ENCODE measurements at places on chromosomes 12 and 14. TPM values are rescaled to one million over a fixed set of nuclear protein-coding genes. Genes with fewer than 3 reads are reported as not detected.

The TXNRD1 gene
- 171 TPM for total RNA-seq

DNA sequence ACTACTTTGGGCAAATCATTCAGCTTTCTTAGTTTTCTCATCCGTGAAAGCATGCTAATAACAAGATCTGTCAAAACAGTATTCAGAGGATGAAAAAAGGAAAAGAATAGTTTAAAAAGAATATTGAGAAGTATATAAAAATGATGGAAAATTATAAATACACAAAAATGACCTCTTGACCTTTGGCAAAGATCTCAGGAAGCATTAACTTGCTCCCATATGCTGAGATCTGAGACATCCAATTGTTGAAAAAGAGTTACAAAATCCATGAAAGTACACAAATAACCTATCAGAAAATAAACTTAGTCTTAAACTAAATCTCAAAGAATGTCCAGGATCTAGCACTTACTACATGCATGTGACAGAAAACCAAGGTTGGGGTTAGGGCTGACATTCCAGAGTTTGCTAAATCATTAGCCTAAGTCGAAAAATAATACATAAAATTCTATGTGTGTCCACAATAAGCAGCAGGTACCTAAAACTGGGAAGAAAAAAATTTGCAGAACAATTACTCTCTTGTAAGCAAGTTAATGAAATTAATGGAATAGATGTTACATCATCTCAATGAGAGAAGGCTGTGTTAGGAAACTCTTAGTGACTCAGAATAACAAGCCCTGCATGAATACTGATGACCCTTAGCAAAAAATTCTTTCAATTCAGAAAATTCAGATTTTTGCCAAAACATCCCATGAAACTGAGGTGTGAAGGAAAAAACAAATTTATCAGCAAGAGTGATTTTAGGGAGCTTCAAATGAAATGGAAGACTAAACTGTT, 3.4 kb downstream of the PAH start:
- DNase-seq = no peak

DNA sequence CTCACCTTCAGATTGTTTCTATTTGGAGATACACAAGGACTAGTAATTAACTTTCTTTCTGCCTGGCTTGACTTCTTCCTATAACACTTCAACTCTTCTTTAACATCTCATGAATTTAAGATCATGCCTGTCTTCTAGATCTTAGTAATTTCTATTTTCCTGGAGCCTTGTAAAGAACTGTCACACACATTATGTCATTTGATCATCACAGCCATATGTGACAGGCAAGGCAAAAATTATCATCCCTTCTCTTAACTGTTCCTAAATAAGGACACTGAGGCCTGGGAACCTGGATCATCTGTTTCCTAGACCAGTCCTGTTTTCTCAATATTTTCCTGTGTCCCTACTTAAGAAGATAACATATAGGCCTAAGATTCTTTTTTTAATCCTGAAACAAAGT, 27.2 kb downstream of the NRDE2 start:
- no peak for DNase-seq

- peak; percentile 5 for DNase-seq
Observed at GRCh38 chr12:95066091-95066855, 7.1 kb downstream of the NR2C1 start.

- DNase-seq = peak; percentile 40
Observed at GRCh38 chr14:105168496-105168978, at the start of gene JAG2. Gene JAG2, minus strand, starts transcription at chr14:105168776. Its CDS starts 356 bp downstream, at chr14:105168420.

All from foreskin keratinocyte (primary cell).